ENCODE measurements at places on chromosomes 16 and 17.

DNA sequence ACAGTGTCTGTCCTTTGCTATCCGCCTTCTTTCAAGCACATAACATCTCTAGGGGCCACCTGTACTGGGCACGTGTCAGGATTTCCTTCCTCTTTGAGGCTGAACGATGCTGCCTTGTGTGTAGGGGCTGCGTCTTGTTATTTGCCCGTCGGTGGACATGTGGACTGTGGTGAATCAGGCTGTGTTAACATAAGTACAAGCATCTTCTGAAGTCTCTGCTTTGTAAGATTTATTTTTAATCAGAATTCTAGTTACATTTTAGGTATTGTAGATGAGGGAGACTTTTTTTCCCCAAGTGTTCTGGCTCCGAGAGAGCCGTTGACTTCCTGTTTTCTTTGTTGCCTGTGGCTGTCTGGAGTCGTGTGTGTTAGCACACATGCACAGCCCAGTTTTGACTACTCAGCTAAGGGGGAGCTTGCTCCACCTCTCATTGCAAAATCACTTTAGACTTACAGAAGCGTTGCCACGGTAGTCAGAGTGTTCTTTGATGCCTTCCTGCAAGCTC is 26.1 kb downstream of the SPG7 start:
- no peak for DNase-seq

GRCh38 chr16:8108991-8109509 is 481.3 kb downstream of the TMEM114 start:
- DNase-seq = no peak

DNA sequence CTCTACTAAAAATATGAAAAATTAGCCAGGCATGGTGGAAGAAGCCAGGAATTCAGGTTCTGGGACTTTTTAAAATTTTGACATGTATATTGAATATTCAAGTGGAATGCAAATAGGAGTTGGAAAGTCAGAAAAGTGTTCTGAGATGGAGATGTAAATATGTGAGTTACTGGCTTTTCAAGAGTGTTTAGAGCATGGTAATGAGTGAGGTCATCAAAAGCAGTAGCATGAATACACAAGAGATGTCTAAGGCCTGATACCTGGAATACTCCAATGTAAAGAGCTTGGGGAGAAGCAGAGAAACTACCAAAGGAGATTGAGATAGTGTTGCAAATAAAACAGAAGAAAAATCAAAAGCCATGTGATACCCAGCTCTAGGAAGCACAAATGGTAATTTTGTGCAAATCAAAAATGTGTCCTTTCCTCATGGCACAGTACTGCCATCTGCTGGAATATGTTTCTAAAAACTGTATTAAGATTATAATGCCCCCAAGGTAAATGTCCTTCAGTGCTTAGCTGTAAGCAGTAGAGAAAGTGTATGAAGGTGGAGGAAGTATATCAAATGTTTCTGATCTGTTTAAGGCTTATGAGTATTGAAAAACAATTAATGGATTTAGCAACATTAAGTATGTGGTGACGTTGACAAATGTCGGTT is 908.4 kb downstream of the KCNJ18 start:
- DNase-seq = no peak

DNA sequence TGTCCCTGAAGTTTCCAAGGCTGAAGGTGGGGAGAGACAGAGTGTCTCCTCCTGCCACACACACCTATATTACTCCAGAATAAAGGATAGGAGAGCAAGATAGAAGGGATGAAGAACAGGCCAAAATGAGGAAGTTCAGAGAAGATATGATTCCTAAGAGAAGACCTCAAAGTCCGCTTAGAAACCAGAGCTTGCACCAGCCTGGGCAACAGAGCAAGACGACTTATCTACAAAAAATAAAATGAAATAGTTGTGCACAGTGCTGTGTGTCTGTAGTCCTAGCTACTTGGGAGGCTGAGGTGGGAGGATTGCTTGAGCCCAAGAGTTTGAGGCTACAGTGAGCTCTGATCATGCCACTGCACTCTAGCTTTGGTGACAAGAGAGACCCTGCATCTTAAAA is 128.2 kb downstream of the HS3ST3B1 start:
- DNase-seq = no peak

DNA sequence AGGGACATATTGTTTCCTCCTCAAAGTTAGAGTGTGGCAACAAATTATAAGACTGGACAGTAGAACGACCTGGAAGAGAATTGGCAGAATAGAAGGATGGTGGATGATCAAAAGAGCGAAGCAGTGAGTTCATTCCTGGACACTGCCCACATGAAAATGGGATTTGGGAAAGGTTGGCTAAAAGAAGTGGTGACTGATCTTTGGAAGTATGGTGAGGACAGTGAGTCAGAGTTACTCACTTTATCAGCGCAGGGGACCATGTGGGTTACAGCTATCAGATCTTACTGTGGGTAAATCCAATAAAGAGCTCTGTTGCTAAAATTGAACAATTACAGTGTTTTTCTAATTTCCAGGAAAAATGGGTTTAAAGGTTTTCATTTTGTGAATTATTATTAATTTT is 2.7 kb upstream of the TANC2 start:
- DNase-seq = no peak

DNA sequence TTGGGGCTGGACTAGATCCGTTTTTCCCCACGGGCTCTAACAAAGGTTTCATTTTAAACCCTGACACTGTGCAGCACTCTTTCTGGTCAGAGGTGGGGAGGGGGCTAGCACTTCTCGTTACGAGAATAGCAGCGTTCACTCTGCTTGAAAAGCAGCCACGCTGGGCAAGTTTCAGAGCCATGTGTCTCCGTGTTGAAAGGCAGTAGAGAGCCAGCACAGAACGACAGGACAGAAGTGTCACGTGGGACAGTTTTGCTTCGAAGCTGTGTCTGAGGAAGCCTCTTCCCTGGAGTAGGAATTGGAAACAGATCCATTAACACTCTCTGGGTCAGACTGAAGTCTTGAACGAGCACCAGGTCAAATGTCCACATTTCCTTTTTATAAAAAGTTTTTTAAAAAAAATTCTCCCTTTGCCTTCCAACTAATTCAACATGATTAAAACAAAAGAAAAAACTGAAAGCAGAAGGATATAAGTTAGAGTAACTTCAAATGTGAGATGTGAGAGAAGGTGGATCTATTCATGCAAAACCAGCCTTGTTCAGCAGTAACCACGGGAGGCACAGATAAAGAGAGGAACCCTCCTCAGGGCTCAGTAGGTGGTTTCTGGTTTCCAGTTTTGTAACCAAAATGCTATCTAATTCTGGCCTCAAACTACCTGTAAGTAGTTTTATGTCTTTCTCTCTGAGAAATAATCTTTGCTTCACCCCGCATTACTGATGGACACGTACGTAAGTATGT is 65.0 kb downstream of the SMG6 start:
- no peak for DNase-seq

GRCh38 chr16:57513371-57514102 is 22.8 kb downstream of the CCDC102A start:
- DNase-seq = no peak

Data from progenitor cell of endocrine pancreas (in vitro differentiated cells).